ENCODE measurements at places on chromosomes 7 and 10.

GRCh38 chr7:21605008-21605585, 62.3 kb downstream of the DNAH11 start:
- no peak for DNase-seq

DNA sequence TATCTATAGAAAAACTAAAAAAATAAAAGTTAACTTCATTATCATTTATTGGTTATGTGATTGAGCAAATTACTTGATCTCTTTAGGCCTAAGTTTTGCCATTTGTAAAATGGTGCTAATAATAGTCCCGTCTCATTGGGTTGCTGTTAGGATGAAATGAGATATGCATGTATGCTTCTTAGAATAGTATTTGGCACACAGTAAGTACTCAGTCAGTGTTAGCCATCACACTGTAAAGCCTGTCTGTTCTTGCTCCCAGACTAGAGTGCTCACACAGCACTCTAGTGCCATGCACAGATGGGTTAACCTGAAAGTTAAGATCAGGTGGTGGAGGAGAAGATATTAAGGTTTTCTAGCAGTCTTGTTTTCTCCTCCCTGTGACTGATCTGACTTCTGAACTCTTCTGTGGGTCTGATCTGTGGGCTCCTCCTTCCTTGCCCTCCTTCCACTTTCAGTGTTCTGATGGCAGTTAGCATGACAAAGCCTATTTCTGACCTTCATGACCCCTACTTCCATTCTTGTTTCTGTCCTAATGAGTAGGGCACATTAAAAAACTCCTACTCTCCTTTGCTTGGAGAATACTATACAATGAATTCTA, 167.5 kb downstream of the RNLS start:
- no peak for DNase-seq

GRCh38 chr10:15571575-15571974, 148.1 kb downstream of the ITGA8 start:
- DNase-seq, result no peak

- peak; percentile 13 for DNase-seq
Observed at GRCh38 chr7:116653204-116653603, 18.8 kb upstream of the MET start.

DNA sequence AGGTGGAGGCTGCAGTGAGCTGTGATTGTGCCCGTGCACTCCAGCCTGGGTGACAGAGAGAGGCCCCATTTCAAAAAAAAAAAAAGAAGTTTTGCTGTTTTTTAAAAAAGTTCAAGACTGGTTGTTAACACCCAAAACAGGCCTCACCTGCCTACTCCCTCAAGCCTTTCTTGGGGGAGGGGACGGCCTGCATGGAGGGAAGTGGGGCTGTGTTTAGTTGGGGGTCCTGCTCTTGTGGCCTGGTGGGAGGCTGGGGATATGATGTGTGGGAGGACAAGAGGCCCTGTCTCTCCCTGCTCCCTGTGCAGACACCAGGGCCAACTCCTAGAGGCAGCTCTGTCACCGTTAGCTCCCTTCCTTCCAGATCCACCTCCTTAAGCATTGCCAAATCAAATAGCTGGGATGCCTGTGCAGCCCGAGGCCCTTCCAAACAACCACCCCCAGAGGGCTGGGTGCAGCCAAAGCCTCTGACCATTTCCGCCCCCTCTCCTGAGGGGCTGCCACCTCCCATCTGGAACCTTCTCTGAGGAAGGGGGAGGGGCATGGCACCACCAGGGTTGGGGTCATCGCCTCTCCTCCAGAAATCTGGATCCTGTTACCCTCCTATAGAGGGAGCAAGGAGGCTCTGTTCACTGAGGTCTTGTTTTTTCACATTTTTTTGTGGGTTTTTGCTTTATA, 32.9 kb upstream of the ANKRD2 start:
- no peak for DNase-seq

GRCh38 chr7:39560997-39561396, 5.2 kb upstream of the YAE1 start:
- no peak for DNase-seq

DNA sequence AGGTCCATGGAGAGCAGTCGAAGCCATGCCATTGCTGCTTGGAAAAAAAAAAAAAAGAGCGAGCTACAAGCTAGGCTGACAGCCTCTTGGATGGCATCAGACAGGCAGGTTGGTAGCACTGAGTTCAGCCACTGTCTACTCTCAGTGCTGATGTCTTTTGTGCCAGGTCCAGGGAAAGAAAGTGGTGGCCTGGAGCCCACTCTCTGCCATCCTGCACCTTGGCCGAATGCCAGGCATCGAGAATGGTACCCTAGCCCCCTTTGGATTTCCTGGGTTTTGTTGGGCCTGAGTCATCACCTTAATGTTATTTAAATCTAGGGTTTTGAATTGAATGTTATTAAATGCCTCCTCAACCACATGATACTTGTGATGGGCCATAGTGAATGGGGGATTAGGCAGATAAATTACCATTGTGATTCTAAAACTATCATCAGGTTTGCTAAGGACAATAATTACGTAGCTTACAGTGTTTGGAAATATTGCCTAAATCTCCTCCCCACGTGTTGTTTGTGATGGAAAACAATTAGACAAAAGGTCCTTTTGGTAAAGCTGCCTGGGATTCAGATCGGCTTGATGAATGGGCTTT, 195.7 kb upstream of the GPR26 start:
- no peak for DNase-seq

GRCh38 chr10:3429676-3430075, 257.1 kb upstream of the PITRM1 start:
- no peak for DNase-seq

GRCh38 chr10:100020142-100020885, 10.6 kb upstream of the DNMBP start:
- DNase-seq, result peak; percentile 61

DNA sequence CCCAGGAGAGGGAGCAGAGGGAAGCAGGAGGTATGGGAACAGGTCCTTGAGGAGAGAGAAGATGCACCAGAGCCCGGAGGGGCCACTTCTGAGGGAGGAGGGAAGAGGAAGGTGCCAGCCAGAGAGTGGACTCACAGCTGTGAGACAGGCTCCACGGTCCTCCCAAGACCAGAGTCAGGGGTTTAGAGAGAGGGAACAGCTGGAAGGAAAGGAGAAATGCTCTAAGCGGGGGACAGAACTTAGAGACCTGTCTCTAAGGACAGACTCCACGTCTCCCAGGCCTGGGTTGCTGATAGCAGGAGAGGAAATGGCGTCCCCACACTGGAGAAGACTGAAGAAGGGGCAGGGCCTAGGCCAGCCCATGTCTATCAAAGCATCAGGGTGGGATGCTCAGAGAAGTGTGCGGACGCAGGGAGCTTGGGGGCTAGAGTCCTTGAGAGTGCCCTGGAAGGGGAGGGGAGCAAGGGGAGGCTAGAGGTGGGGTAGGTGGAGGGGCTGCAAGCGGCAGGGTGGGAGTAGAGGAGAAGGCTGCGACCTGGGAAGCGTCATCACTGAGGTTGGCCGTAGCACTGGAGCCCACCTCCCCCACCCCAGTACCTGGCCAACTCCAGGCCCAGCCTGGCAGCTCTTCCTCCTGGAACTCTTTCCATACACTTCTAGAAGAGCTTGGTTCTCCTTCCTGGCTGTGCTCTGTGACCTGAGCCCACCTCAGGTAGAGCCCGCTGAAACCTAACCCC, 25.6 kb upstream of the GRID1 start:
- no peak for DNase-seq

- DNase-seq, result no peak
Observed at GRCh38 chr7:120431016-120431415, 158.0 kb downstream of the KCND2 start.

GRCh38 chr10:72097448-72098300, 9.3 kb upstream of the SPOCK2 start:
- peak; percentile 51 for DNase-seq

- DNase-seq, result no peak
Observed at GRCh38 chr10:10032991-10033390, 984.7 kb upstream of the CELF2 start.

- DNase-seq, result no peak
Observed at GRCh38 chr10:13632884-13633440, 46.2 kb downstream of the PRPF18 start.

GRCh38 chr10:6936931-6937330, 356.9 kb upstream of the PRKCQ start:
- no peak for DNase-seq

DNA sequence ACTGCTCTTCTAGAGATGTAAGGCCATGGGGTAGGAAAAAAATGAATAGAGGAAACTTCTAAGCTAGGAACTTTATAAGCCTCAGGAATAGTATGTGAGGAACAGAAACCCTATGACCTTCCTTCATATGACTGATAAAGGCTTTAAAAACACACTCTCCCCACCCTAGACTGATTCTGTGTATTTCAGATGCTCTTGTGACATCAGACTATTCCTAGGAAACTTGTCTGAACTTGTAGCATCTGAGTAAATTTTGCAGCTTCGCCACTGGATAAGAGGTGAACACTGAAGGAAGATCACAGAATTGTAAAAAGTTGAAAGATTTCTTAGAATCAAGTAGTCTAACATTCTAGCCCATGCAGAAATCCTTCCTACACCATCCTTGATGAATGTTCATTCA, 31.0 kb upstream of the CBLL1 start:
- no peak for DNase-seq

DNA sequence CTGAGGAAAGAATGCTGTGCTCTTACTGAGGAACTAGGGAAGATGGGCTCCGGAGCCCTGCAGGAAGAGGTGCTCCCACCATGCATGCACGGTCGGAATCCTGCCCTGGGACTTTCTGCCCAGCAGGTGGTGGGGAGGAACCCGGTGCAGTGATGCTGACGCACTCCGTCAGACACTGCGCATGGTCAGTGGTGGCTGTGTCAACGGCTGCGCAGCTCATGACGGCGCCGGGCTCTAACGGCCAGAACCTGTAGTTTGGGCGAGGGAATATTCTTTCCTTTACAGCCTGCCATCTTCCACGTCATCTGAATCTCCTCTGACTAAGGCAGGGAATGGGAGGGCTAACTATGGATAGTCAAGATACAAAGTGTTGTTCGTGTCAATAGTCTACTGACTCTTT, 189.2 kb upstream of the MGMT start:
- DNase-seq, result no peak

DNA sequence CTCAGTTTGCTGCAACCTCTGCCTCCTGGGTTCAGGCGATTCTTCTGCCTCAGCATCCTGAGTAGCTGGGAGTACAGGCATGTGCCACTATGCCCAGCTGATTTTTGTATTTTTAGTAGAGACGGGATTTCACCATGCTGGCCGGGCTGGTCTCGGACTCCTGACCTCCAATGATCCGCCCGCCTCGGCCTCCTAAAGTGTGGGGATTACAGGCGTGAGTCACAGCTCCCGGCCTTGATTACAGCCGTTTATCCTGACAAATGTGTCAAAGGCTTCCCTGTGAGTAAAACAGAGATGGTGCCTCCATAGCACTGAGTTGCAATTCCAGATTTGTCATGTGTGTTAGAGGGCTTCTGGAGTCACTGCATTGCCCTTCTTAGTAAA, 273.7 kb downstream of the CCDC3 start:
- no peak for DNase-seq

DNA sequence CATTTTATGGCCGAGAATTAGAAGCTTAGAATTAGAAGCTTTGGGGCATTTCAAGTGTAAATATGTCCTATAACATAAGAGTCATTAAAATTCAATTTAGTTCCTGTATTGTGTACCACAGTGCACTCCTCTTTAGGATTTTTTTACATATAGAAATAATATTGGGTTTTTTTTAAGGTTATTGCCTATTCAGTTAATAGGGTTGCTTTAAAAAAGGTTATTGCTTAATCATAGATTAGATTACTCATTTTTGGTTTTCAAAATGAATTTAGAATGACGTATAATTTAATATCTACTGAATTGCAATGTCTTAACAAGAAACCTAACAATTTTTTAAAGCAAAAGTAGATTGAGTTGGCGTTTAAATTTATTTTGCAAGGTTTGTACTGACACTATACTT, 34.1 kb downstream of the NOC3L start:
- DNase-seq, result no peak

DNA sequence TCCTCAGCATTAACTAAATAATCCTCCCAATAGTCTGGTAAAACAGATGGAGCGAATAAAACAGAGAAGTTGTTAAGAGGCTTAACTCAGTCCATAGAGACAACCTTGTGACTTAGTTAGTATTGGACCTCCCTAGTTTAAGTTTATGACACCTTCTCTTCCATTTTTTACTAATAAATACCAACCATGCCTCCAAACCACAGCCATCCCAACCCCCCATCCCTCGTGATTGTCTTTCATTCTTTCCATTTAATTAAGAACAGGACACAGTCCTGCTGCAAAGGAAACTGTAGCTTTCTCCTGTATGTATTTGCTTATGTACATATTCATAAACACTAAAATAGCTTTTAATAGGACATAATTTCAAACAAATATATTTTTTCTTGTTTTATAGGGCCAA, 238.2 kb downstream of the SEMA3D start:
- DNase-seq, result no peak

DNA sequence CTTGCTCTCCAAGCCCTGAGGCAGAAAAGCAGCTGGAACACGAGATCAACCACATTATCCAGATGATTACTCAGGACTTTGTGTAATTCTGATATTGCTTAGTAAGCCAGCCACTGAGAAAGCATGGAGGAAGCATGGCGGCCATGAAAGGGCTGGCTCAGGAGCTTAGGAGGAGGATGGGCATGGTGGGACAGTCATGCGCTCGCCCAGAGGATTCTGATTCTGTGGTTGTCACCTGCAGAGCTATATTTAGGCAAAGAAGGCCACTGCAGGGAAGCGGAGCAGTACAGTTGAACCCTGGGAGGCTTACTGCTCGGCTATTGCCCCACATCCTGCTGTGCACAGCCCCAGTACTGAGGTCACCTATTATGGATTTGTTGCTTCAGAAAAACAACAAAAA, 128.8 kb upstream of the DNAJB12 start:
- DNase-seq, result no peak

- DNase-seq, result no peak
Observed at GRCh38 chr10:90480466-90480865, 377.4 kb downstream of the HTR7 start.

DNA sequence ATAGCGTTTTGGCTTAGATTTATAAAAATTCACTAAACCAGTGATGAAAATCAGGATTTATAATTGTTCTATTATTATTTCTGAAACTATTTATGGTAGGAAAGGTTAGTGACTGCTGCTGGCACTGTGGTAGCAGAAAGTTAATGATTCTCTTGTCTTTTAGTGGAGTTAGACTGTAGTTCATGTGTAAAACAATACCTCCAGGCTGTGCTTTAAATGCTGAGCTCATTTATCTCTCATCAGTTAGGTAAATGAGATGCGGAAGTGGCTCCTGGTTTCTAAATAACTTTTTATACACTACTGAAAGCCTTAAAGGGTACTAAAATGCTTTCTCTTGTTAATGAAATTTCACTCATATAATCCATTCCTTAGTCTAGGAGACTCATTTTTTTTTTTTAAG, 326.8 kb upstream of the POT1 start:
- no peak for DNase-seq

GRCh38 chr7:143362131-143363015, at the start of gene FAM131B:
Gene FAM131B, minus strand, starts transcription at chr7:143362713. Its CDS starts 110 bp downstream, at chr7:143362603.
- DNase-seq, result no peak

- no peak for DNase-seq
Observed at GRCh38 chr7:38185395-38186307, 7.6 kb downstream of the STARD3NL start.

- no peak for DNase-seq
Observed at GRCh38 chr10:79980711-79981110, 31.8 kb upstream of the SFTPD start.
